Putamen (tissue), 1 donor: ENCODE measurements at places on chromosomes 1 and 21.
A peak's percentile ranks its signal among the peaks of the same experiment; 100 is the strongest.

- DNase-seq = no peak
Observed at GRCh38 chr1:70840260-70840953, 207.2 kb downstream of the PTGER3 start.

DNA sequence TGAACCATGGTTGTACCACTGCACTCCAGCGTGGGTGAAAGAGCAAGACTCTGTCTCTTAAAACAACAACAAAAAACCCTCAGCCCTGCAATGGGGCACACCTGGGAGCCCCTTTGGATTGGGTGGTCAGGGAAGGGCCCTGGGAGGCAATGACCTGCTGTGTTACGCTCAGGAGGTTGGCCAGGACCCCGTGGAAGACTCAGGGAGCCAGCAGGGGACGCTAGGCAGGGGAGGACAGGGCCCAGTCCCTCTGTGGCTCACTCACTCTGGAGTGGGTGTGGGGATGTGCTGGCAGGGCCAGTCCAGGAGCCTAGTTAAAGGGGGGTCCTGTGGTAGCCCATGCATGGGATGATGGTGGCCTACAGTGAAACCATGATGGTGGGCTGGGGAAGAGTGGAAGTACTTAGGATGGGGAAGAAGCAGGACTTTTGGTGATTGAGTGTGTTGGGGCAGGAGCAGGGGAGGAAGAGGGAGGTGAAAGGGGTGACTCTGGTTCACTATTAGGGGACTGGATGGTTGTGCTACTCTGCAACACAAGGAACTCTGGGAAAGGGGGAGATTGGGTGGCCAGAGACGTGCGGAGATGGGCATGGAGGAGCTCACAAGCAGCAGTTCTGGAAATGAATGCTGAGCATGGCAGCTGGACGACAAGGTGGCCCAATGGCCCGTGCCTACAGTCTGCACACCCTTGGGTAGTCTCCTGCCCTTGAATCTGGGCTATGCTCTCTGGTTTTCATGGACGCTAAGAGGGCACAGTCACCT lies 56.3 kb upstream of the FAM20B start:
- no peak for DNase-seq

GRCh38 chr21:25790122-25790877 lies 55.5 kb downstream of the GABPA start:
- peak; percentile 69 for DNase-seq

DNA sequence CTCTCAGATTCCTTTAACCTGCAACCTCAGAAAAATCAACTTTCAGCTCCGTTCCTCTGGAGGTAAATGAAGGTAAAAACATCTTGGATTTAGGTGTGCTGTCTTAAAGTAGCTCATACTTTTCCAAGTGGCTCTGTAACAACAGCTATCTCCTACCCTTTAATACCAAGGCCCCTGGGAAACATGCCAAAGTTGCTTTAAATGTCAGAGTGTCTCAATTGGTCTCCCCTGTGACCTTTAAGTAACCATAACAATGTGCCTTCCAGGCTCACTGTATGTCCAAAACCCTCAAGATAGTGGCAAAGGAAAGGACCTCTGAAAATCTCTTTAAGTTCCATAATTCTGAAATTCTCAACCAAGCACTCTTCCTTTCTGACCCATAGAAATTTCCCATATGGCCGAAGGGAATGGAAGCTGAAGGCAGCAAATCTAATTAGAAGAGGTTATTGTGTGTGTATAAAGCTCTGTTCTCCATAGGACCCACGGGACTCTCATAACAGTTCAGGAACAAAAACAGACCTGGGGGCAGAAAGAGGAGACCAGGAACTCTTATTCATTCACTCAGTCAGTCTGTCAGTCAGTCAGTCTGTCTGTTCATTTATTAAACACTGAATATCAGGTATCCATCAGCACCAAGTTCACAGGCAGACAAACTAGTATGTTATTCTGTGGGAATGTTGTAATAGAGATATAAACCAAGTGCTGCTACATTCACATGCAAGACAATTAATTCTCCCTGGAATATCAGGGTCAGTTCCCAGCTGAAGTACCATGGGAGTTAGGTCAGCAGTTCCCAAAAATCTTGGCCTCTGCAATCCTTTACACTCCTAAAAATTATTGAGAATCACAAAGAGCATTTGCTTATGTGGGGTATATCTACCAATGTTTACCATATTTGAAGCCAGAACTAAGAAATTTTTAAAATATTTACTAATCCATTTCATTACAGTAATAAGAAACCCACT lies 19.1 kb downstream of the ASTN1 start:
- DNase-seq = no peak

DNA sequence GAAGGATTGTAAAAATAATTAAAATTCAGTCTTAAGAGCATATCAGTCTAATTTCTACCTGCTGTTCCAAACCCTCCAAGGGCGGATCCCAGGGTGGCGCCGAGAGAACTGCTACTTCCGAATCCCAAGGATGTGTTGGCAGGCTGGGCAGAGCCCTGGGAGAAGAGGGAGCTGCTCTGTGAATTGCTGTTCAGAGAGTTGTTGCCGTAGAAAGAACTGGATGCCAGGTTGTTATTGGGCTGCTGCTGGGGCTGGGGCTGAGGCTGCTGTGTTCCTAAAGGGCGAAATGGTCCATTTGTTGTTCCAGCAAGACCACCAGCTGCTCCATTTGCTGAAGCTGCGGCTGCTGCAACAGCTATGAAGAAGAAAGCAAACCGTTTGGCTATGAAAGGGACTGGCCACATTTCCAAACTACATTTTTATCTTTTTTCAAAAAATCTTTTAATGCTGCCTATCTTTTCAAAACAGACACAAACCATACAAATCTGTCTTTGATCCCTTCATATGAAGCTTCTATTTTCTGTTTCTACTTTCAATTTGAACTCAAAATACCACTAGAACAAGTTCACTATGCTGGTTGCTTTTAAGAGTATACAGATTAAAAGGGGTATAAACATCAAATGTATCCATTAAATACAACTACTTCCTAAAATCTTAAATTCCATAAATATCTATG lies 57.5 kb upstream of the SDC3 start:
- DNase-seq = no peak

DNA sequence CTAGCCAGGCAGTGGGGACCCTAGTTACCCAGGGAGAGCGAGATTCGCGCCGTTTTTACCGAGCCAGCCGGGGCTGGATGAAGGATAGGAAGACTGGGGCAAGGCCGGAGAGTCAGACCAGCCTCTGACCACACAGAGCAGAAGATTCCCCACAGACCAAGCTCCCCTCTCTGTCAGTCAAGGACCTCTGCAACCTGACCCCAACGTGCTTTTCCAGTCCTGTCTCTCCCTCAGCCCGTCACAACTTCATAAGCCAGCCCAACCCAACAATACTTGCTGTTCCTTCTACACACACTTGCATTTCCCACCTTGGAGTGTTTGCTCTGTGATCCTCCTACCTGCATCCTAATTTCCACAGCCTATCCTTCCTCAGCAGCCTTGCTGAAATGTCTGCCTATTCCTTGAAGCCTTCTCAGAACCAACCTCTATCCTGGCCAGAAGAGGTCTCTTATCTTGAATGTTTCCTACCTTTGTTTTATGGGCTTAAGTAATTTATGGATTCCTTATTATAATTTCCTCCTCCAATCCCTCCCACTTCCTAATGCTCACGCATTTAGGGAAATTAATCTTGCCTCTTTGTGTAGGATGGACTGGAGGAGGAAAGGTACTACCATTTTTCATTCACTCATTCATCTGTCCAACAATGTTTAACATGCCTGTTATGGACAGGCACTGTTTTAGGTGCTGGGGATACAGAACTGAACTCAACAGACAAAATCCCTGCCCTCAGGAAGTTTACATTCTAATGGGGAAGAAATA lies at the start of gene GSTM3:
Gene GSTM3 (minus strand): TSS at position 424 of the 759 bp plus-strand sequence. CDS start 751 bp downstream, outside the sequence.
- DNase-seq = peak; percentile 20

- DNase-seq = no peak
Observed at GRCh38 chr1:111369177-111369576, 58.4 kb downstream of the OVGP1 start.

DNA sequence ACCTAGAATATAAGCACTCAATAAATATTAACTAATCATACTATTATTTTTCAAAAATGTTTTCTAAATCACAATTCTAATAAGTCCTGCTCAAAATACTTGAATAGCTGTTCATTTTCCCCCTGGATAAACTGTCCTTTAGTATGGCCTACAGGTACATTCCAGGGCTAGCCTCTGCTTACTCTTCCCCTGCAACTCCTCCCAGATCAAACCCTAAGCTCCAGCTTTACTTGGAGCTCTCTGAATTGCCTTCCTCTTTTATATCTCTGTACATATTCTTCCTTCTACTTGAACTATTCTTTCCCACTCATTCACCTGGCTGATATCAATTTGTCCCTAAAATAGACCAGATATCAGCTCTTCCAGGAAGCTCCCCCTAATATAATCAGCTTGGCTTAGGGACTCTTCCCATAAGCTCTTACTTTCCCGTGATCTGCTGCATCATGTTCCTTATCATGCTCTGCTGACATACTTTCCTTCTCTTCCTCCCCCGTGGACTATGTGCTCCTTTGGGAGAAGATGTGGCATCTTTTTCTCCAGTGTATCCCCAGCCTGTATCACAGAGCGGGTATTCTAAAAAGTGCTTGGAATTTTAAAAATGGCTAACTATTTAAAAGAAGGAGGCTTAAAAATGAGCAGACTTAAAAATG lies 43.1 kb upstream of the PIGC start:
- DNase-seq = no peak

- peak; percentile 6 for DNase-seq
Observed at GRCh38 chr1:62438163-62438562, 1.3 kb downstream of the USP1 start.

- no peak for DNase-seq
Observed at GRCh38 chr1:2949966-2950925, 71.0 kb upstream of the ACTRT2 start.

DNA sequence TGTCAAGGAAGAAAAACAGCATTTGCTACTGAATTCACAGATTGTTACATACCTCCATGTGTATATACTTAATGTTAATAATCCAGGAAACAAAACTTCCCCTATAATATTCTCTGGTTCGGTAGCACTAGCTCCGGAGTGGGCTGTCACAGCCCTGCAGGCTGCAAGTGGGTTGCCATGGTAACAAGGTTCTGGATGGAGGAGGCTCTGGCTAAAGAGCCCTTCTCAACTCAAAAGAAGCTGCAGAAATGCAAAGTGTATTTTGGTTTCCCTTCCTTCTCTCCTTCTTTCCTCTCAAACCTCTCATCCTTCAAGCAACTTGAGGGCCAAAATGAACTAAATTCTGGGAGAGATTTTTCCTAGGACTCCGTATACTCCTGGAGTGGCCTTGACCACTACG lies 45.2 kb downstream of the ASTN1 start:
- no peak for DNase-seq

DNA sequence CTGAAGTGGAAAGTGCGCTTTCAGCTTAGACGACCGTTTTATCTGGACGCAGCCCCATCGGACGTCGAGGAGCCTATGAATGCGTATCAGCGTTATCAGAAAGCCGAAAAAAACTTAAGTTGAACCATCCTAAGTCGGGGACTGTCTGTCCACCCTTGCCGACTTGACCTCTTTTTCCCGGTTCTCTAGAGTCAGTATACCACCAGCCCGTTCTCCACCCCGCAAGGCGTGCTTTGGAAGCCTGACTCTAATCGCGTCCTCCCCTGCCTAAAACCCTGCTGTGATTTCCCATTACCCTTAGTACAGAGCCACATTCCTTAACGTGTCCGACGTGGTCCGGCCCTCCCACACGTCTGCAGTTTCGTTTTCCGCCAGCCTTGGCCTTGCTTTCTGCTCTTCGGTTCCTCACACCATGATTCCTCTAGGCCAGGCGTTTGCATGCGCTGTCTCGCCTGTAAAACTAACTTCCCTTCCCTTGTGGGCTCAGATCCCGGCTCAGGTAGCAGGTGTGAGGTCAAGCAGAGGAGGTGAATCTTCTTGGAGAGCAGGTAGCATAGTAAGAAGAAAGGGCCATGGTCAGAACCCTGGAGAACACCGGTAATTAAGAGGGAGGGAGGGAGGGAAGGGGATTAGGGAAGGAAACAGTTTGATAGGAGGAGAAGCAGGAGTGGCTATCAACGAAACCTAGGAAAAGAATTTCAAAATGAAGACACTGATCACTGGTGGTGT lies 865 bp downstream of the ADPRS start:
- DNase-seq = no peak

- DNase-seq = no peak
Observed at GRCh38 chr1:216532251-216532798, 109.1 kb upstream of the USH2A start.

- no peak for DNase-seq
Observed at GRCh38 chr1:66246351-66247269, 287.3 kb upstream of the SGIP1 start.

DNA sequence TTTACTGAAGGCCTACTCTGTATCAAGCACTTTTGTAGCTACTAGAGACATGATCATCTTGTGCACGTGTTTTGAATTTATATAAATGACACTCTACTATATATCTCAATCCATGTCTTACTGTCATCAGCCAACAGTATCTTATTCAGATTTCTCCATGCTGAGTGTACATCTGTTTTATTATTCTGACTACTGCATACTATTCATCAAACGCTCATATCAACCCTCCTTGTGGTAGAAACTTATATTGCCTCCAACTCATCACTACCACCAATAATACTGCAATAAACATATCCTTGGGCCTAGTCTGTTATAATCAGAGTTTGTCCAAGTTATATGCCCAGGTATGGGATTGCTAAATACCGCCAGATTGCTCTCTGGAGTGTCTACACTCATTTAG lies 81.6 kb upstream of the IRF2BP2 start:
- no peak for DNase-seq

- no peak for DNase-seq
Observed at GRCh38 chr1:93662481-93663207, 19.0 kb downstream of the BCAR3 start.

GRCh38 chr1:223413216-223413615 lies 20.0 kb downstream of the CCDC185 start:
- DNase-seq = no peak

DNA sequence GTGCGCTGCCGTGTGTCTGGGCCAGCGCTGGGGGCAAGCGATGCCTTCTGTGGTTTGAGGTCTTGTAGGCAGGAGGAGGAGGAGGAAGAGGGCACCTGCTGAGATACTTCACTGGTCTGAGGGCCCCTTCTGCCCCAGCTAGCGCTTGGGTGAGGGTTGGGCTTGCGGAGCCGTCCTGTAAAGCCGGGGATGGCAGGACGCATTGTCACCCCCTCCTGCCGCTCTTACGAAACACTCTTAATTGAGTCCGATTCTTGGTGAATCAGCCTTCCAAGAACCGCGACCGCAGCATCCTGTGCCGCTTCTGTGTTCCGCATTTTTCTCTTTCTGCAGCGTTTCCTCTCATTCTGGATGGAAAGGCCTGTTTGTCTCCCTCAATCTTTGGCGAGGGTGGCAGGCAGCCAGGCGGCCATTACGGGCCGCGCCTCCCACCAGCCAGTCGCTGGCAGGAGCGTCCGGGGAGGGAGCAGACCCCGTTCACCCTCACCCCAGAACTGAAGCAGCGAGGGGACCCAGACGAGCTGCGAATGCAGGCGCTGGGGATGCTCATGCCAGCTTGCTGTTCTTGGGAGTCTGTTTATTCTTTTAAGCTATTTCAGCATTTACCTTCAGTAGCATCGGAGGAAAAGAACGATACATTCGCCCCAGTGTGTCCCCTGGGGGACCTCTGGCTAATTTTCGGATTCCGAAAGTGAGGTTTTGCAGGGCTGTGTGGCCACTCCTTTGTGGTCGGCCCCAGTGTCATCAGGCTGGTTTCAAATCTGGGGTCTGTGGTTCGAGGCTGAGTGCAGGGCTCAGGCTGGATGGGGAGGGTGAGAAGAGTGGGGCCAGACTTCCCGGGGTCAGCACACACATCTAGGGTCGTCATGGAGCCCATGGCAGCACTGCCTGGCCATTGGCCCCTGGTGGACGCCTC lies 62.7 kb downstream of the SKI start:
- peak; percentile 55 for DNase-seq
